ENCODE measurements at places on chromosomes 1 and 21.

DNA sequence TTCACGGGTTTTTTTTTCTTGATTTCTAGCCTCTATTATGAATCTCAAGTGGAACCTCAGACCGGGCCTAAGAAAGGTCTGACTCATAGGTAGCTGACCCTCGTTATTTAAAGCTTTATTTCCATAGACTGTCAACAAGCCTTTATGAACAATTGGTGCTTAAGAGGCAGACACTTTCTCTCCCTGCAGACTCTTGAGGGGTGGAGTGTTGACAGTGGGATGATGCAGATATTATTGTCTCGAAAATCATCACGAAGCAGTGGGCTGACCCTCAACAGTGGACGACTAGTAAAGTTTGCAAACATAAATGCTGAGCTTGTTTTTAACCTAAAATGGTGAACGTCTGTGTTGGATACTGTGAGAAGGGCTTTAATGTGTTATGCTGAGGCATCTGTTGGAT lies 1.8 kb downstream of the SFT2D2 start:
- no peak for DNase-seq

DNA sequence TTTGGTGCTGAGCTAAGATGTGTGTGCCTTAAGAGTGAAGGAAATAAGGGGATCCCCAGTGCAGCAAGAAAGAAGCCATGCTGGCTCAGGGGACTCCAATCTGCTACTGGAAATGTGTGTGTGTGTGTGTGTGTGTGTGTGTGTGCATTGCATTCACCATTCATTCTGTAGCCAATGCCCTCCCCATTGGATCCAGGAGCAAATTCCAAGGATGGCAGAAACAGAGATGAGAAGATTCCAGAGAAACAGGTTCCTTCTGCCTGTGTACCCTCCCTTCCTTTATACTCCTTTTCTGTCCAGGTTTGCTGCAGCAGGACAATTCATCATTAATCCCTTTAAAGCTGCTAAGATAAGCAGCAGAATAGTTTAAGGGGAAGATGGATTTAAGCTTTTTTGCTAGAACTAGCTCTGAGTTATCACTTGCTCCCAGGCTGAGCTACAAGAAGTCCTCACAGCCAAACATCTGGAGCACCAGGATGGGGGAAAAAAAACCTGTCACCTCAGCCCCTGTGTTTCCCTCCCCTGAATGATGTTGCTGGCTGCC lies 3.2 kb downstream of the SLC6A17 start:
- no peak for DNase-seq

- no peak for DNase-seq
Observed at GRCh38 chr1:169848456-169848855, 45.2 kb downstream of the SCYL3 start.

DNA sequence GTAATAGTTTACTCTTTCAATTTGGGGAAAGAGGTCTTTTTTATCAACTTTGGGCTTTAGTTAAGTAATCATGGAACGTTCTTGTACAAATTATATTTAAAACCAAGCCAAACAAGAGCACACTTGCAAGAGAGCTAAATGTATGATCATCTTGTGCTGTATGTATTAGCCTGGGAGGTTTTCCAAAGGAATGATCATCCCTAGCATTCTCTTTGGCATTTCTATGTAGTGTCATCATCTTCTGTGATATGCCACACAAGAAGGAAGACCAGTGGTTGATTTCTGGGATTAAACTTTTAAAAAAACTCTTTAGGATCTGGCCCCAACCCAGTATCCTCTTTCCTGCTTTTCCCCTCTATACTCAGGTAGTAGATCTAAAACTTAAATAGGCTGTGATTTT lies 38.4 kb upstream of the KCNQ4 start:
- DNase-seq, result no peak

Measured in stimulated activated CD8-positive, alpha-beta memory T cell treated with anti-CD3 and anti-CD28 coated beads, Interleukin-4, amount 100 ng/mL, for 4 hours (primary cell).